ENCODE measurements at places on chromosomes 5 and 9.

DNA sequence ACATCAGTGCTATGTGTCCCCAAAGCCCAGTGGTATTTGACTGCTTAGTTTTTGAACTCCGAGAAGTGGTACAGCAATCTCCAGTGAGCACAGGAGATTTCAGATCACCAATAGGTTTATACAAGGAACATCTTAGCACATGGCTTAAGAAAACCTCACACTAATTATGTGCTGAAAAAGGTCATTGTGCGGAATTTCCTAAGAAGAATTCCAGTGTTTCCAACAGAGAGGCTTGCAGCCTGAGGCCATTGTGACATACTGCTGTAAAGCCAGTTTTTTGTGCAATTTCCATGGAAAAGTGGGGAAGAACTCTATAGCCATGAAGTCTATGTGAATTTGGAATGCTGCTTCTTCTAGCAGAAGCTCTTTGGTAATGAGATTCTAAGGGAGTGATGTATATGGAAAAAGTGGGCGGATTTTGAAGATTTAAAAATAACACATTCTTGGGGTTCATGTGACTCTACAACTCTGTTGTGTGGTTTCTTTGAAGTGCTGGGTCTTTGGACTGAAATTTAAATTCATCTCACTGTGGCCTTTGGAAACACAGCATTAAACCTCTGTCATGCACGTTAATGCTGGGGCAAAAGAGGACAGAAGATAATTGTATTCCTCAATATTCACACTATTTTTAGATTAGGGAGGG lies 110.5 kb upstream of the CD180 start:
- no peak for DNase-seq

GRCh38 chr5:150559701-150560100 lies 51.8 kb downstream of the NDST1 start:
- DNase-seq: no peak

DNA sequence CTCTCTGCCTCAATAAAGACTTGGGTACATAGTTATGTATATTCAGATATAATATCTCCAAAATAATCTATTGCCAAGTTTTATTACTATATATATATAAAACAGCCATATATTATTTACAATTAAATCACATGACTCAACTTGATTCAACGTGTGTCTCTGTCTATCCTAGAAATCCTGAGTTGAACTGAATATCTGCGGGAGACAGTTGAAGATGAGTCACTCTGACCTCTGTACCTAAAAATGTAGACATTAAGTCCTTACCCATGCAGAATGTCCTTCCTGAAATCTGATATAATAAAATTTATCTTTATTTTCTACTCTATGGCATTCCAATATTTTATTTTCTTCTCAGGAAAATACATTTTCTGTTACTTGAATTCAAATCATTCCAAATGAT lies 218.2 kb upstream of the PRDM9 start:
- no peak for DNase-seq

DNA sequence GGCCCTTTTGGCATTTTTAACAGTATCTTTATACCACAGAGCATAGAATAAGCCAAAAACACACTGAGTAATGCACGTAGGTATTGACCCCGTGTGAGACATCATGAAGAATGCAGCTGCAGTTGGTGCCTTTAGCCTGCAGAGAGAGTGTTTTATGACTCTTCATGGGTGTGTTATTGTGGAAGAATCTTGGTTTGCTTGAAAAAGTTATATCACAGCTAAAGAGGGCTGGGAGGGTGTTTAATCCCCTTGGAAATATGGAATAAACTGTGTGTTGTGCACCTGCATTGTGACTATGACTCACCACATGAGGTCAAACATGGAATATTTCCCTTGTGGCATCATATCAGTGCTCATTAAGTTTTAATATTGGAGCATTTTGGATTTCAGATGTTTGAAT lies 458.7 kb downstream of the CDH9 start:
- DNase-seq: no peak

GRCh38 chr9:76459694-76460635 lies 983 bp downstream of the GCNT1 start:
- peak; percentile 70 for DNase-seq

DNA sequence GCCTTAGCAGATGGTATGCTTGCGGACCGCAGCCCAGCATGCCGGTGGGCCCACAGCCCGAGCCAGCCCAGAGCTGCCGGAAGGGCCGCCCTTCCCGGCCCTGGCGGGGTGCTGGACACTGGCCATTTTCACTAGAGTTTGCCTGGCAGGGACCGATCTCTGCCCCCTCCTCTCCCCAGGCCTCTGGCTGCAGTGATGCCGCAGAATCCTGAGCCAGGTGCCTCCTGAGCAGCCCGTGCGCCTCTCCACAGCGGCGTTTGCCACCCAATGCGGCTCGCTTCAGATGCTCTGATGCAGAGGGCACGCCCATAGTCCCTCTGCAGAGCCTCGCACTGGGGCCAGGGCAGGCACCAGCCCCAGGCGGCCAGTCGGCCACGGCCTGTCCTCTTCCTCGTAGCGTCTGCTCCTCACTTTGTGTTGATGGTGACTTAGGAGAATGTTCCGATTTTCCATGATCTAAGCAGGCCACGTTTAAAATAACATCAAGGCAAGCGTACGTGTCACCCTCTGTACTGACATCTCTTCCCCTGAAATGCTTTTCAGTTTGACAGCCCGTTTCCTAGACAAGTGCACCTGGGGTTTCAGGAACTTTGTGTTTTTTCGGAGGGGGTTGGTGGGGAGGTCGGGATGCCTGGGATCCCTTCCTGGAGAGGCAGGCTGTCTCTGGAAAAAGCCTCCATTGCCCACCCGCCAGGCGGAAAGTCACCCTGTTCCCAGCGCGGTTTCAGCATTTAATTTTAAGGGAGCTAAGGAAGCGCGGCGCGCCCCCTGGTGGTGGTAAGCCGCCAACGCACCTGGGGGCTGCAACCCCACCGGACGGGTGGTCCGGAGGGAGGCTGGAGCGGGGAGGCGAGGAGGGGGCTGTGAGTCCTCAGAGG lies 29.8 kb upstream of the HMCN2 start:
- peak; percentile 72 for DNase-seq

- DNase-seq: no peak
These were observed 436.5 kb upstream of the SLC30A5 start for GRCh38 chr5:68657055-68657961.

DNA sequence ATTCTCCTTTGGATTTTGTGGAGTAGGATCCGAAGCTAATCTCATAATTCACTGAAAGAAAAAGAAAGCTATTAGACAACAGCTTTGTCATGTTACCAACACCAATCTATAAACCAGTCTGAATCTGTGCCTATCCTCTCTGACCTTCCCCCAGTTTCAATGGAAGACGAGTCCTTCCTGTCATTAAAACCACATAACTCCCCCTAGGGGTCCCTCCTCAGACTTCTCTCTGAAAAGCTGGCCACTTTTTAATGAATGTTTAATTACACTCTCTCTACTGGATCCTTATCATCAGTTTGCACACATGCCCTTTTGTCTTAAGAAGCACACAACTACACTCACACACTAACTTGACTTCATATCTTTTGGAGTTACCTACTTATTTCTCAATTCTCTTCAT lies 98.0 kb upstream of the TSLP start:
- no peak for DNase-seq

DNA sequence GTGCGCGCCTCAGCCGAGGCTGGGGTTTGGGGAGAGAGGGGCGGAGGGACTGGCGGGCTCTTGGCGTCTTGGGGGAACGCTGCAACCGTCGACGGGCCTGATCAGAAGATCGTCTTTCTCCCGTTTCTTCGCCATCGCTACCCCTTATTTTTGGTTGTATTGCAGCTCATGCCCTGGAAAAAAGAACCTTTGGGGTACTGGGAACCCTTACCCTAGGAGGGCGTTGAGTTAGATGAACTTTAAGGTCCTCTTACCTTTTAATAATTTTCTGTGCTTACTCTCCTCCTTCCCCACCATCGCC lies 719 bp downstream of the PAIP2 start:
- DNase-seq: no peak

DNA sequence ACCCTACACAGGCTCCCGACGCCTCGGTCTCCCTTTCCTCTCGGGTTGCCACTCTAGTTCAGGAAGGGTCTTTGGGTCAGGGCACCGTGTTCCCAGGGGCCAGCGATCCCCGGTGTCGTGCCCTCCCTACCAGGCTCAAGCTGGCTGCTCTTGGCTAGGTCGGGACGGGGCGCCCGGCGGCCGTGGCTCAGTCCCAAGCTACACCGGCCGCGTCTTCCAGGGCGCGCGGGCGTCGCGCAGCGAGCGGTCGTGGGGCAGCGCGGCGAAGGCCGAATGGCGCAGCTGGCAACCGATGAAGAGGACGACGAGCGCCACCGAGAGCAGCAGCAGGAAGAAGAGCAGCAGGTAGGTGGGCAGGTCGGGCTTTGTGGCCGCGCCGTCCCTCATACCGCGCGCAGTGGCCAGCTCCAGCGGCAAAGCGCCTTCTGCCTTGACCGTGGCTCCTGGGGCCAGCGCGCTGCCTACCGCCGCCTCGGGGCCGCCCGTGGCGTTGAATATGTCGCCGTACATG lies 892 bp downstream of the SMIM32 start:
- peak; percentile 38 for DNase-seq

GRCh38 chr9:6973762-6974161 lies 216.0 kb downstream of the KDM4C start:
- no peak for DNase-seq

GRCh38 chr5:126016256-126016655 lies 407.0 kb upstream of the GRAMD2B start:
- DNase-seq: no peak

GRCh38 chr5:93585041-93585766 lies 2.2 kb downstream of the NR2F1 start:
- no peak for DNase-seq

DNA sequence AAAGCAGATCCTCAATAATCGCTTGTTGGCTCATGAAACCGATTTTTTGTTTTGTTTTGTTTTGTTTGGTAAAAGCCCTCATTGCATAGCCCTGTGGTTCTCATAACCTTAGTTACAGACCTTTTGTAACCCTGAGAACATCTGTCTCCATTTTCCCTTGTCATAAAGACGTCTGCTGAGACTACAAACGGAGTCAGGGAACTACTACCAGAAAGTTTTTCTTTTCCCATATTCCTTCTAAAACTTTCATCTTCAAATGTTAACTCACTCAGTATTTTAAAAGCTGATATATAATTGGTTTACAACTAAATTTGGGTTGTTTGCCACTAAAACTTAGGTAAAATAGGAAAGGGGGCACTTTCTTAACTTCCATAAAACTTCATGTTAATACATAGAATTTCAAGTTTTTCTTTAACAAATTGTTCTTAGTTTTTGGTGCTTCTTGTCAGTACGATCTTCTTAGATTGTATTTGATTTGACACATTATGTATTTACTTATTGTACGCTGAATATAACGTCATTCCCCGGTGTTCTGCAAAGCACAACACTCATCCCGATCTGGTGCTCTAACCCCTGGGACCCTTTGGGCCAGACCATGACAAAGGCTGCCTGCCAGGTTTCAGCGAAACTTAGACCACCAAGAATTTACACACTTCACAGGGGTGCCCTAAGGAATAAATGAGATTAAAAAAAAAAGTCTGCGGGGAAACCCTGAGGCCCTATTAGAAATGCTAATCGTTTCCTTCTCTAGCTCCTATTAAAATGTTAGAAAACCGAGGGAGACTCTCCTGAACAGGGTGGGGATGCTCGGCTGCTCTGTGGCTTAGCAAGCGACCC lies 1.1 kb upstream of the ANP32B start:
- DNase-seq: no peak

DNA sequence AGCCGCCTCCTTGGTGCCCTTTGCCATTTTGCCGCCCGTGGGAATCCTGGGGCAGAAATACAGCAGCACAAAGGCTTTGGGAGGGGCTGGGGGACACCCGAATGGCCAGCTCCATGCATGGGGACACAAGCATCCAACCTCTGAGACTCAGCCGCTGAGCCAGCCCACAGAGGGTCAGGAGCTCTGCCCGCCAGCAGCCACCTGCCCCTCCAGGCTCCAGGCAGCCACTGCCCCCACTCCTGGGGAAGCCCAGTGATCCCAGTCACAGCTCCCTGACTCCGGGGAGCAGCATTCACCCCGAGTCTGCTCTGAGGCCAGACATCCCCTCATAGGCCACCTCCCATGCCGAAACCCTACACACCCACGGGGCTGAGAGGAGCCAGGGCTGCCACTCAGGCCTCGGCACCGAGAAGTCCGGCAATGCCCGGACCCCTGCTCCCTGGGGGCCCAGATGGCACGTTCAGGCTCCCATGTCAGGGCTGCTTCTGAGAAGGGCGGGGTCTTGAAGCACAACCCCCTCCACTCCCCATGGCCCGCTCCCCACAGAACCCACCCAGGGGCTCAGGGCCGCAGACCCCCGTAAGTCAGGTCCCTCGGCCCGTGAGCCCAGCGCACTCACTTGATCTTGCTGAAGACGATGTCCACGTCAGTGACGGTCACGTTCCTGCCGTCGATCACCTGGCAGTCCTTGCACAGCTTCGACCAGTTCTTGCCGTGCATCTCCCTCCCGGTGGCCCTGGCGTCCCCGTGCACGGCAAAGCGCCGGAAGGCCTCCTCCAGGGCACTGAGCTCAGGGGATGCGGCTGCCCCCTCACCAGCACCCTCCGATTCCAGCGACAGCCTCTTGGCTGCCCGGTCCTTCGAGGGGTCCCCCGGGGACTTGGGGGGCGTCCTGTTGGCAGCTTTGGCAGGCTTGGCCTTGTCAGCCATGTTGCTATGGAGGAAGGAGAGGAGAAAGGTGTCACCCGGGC lies 15.7 kb downstream of the TPPP start:
- no peak for DNase-seq

GRCh38 chr5:157245476-157245875 lies 20.4 kb upstream of the CYFIP2 start:
- DNase-seq: no peak
